ENCODE measurements at places on chromosomes 2 and 18.

DNA sequence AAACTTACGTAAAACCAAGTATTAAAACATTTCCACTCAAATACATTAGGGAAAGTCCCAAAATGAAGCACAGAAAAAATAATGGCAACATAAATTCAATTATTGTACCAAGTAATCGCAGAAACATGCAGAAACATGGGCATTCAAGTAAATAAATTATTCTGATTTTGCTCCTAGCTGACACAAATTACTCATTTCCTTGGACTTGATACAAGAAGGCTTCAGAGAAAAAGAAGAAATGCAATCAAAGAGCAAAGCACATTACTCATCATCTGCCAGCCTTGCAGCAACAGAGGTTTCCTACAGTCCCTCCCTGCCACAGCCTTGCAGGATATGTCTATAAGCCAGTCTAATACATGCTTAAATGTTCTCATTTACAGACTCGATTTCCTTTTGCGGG, 439.8 kb upstream of the LYPD1 start:
- no peak for DNase-seq

DNA sequence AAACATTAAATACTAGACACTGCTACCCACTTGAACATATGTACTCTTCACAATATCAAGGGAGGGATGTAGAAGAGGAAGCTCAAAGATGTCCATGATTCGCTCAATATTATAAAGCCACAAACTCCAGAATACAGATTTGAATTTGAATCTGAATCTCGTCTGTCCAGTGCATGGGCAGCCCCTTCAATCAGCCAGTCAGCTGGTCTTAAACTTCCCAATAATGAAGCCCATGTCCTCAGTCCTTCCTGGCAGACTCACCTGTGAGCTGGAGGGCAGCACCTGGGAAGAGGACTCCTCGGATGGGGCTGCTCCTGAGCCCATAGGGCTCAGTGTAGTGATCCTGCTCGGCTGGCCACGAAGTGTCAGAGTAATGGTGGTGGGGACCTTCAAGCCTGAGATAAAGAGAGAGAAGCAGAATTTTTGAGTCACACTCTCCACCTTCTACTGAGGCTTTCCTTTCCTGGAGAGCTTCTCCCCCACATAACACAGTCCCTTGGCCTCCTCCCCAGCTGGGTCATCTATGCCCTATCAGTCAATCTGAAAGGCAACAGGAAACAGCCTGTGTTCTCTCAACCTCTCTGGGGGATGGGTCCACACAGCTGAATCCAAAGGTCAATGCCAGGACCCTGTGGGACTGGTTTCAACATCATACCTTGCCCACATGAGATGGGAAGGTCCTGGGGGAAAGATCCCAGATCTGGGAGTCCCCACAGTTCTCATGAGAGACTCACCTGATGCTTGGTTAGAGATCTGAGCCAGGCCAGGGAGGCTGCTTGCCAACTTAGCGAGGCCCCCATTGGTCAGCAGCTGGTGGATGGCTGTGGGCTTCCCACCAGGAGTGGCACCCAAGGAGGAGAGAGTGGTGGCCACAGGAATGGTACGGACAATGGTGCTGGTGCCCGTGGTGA, 36.5 kb downstream of the KANSL3 start:
- DNase-seq: no peak

DNA sequence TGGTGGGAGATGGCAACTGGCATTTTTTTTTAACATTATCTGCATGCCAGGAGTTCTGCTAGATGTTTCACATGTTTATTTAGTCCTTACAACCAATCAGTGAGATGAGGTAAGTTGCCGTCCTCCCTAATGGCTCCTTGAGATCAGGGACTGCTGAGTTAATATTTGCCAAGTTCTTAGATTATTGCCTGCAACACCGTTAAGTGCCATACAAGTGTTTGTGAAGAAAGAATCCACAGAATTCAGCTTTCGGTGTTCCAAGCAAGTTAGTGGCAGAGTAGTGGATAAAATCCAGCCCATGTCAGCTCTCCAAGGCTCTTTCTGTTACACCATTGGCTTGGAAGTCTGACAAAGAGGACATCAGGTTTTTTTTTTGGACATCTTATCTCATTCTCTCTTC, 95.9 kb downstream of the C1QL2 start:
- no peak for DNase-seq

DNA sequence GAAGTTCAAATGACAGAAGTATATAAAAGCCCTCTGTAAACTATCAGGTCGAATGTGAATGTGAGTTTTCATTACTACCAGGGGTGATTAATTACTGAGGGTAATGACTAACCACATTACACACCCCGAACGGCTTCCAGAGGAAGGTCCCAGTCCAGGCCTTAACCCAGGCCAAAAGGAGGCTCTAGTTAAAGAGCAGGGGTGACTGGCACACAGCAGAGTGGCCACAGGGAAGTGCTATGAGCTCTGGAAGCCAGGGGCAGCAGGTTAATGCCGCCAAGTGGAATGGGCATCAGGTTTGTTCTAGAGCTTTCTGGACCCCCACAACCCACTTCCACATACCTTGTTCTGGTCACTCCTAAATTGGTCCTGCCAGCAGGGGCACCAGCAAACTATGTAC, 87.7 kb downstream of the BCL11A start:
- DNase-seq: no peak

DNA sequence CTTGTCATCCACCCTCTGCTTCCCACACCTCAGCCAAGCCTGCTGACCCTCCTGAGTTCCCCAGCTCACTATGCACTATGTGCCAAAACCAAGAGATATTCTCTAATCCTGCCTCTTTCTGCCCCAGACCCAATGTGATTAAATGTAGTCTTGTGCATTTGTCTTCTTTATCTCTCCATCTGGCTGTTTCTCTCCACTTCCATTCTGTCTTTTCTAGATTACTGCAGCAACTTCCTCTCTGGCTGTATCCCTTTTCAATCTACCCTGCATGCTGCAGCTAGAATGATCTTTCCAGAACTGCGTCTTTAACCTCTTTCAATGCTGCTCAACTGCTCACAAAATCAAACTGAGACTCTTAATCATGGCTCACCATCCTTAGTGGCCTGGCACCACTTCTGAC, 164.1 kb downstream of the GALNT14 start:
- DNase-seq: no peak

DNA sequence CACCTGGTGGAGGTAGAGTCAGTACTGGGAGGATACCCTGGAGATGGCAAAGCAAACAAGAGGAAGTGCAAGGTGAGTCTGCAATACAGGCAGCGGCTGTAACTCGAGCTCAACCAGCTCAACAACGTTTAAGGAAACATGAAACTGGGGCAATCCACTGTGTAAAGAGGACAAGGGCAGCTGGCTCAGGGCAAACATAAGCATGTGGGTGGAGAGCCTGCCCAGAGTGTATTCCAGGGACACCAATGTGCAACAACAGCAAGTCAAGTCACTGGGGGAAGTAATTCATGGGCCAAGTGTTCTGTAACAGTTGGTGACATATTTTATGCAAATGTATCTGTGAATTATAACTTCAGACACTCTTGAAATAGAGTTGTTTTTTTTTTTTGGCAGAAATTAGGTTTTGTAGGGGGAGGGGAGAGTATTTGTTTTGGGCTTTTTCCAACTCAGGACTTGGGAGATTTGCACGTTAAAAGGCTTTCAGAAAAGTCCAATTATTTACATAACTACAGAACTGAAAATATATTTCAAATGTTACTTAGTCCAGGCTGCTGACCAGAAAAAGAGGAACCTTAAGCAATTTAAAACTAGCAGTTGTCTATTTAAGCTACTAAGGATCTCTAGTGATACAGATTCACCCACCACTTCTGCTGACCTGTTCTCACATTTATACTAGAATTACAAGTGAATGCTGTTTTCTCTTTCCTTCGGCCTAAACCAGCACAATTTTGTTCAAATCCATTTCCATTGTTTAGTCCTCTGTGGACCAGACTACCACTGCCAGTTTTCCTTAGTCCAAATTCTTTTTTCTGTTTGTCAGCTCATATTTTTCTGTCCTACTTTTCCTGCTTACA, 18.6 kb downstream of the NRXN1 start:
- no peak for DNase-seq

DNA sequence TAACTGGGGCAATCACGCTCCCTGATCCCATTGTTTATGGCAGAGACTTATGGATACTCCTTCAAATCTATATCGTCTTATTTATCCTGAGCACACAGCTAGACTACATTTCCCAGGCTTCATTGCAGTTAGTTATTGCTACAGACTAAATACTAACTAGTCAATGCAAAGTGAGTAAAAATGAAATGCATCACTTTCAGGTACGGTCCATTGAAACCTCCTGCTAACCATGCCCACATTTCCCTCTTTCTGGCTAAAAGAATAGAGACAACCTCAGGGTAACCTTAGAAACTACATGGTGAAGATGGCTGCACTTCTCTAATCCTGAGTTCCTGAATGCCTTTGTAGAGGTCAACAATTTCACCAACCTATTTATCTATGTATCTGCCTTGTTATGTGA, 437.4 kb downstream of the EPHA4 start:
- no peak for DNase-seq

DNA sequence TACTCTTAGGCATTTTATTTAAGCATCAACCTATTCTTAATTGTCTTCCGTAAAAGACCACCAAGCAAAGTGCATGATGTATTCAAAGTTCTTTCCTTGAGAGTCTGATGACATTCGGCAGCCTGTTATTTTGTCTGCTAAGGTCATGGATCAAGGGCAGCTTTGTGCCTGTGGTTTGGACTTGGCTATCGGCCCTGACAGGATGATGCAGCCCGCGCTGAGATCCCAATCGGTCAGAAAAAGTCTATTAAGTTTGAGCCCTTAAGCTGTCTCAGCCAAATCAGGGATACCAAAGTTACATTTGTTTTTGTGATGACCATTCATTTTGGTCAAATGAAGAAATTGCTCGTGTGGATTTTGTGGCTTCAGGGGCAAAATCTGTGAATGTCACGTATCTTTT, 718.9 kb upstream of the FANCL start:
- DNase-seq: no peak

DNA sequence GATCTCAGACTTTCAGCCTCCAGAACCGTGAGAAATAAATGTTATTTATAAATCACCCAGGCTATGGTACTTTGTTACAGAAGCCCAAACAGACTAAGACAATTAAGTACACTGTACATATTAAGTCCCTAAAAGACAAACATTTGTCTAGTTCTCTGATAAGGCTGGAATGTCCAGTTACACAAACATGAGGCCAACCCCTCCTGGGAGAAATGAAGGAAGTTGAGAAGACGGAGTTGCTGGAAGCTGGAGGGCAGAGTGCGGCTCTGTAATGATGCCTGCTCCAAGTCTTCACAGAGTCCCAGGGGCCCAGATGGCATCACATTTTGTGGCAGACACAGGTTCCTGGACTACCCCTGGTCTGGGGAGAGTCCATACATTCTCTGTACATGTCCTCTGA, 79.2 kb upstream of the ST8SIA3 start:
- no peak for DNase-seq
